ENCODE measurements at places on chromosomes 13 and 19.

- no peak for DNase-seq
Observed at GRCh38 chr19:6101991-6102390, 8.3 kb downstream of the RFX2 start.

DNA sequence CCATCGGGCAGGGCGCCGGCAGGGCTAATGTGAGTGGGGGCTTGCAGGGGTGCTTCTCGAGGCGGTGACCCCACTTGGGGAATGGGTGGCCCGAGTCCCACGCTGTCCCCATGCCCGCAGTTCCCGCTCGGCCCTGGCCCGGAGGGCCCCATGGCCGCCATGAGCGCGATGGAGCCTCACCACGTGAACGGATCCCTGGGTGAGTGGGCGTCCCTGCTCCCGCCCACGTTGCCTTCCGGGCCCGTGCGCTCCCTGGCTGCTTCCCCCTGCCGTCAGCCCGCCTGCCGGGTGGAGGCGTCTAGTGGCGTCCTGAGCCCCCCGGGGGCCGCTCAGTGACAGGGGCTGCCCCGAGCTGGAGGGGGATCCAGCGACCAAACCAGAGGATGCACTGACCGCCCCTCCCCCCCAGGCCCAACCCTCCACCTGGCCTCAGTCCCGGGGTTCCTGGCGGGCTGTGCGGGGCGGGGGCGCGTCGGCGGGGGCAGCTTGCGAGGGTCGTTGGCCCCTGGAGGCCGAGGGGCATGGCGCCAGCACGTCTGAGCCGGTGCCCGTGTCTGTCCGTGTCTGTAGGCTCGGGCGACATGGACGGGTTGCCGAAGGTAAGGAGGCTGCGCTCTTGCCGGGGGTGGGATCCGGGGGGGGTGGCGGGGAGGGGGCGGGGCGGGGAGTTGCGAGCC lies 4.8 kb downstream of the ISYNA1 start:
- no peak for DNase-seq

- no peak for DNase-seq
Observed at GRCh38 chr19:15869873-15870272, 28.0 kb downstream of the CYP4F2 start.

GRCh38 chr19:8575467-8575997 lies 1.7 kb downstream of the MYO1F start:
- DNase-seq = no peak

DNA sequence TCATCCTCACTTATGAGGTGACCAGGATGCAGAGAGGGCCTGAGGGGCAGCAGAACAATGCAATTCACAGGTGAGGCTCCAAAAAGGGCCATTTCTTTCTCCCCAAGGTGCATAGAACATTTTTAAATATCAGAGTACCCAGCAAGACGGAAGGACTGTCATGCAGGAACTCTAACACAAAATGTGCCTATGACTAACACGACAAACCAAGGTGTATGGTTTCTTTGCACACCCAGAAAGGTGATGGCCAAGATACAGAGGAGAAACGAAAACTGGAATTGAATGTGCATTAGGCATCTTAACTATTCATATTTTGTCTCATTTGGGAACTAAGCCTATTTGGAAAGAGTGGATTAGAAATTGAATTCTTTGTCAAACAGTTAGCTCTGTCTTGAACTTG lies 29.9 kb downstream of the SHISA2 start:
- DNase-seq = no peak

- DNase-seq = no peak
Observed at GRCh38 chr13:111632906-111633305, 312.5 kb downstream of the TEX29 start.

DNA sequence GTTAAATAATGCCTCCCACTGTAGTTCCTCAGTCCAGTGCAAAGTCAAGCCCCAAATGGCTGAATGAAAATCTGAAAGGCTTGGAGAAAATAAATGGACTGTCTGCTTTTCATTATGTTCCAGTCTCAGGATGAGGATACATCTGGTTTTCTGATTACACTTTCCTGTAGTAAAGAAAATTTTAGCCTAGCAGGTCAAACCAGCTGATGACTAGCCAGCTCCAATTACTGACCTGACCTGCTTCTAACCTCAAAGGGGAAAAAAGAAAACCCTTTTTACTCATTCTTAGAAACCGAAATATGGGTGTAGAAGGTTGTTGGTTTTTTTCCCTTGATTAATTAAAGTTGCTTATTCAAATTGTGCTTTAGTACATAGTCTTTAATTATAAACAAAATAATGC lies 418.4 kb downstream of the EFNB2 start:
- no peak for DNase-seq
